NCI-H187 treated with DMSO at 0.1 percent for 48 hours (cell line): ENCODE measurements at places on chromosomes 3 and 15.

- DNase-seq = no peak
Measured at GRCh38 chr3:150362515-150363302, 45.4 kb upstream of the TSC22D2 start.

- no peak for DNase-seq
Measured at GRCh38 chr3:16067837-16068471, 106.5 kb upstream of the GALNT15 start.

DNA sequence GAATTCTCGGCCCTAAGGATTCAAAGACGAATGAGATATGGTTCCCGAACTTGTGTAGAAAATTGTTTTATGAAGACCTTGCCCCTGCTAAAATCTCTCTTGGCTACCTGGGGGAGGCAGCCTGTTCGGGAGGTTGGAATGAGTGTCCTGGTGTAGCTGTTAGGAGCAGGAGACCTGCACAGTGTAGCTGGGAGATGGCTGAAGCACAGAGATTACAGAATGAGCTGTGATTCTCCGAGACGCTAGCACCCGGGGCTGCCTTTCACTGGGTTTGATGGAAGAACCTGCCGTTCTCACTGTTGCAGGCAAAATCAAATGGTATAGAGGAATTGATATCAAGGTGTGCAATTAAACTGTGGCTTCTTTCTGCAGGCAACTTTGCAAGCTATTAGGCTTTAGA lies 68.0 kb downstream of the TRAK1 start:
- DNase-seq = no peak

DNA sequence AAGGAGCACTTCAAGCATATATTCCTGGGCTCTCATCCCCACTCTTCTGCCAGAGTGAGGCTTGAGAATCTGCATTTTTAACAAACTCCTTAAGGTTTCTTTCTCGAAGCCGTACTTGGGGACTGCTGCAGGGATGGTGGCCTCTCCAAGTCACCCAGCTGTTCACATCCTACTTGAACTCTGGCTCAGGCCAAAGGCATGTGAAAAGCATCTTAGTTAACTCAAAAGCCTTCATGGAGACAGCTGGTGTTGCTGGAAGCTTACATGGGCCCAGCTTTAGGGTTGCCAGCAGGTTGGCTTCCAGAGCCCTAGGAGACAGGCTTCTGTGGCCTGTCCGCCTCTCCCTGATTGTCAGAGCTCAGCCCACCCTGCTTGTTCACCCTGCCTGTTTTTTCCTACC lies 139.2 kb downstream of the THSD4 start:
- DNase-seq = no peak

DNA sequence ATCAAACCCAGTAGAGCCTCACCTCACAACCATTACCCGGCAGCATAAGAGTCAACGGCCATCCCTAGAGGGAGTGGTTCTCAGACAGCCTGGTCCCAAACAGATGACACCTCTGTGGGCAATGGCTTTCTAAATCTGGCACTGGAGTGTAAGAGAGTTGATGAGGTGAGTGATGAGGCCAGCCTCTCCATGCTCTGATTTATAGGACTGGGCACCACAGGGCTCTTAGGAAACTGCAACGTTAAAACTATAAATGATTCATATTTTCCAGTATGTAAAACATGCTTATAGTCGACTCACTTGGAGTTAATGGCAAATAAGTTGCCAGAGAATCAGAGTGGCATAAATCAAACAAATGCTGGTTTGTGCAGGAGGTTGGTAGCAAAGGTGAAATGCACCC lies 187.7 kb downstream of the GREM1 start:
- no peak for DNase-seq

GRCh38 chr3:46661776-46662766 lies 31.4 kb downstream of the ALS2CL start:
- DNase-seq = no peak

DNA sequence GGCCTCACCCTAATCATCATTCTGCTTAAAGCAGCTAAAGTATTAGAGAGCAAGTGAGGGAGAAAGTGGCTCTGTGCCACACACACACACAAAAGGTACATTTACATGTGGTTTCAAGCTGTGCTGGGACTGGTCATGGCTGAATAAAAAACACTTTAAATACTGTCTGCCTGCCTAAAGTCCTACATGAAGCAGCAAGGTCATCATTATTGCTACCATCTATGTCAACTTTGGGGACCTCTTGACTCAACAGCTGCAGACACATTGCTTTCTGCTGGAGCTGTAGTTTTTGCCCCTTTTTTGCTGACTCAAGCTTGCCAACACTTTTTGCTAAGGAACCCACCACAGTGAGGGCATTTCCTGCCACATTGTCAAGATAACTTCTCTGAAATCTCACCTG lies 1237.9 kb downstream of the ROBO2 start:
- DNase-seq = peak; percentile 20

DNA sequence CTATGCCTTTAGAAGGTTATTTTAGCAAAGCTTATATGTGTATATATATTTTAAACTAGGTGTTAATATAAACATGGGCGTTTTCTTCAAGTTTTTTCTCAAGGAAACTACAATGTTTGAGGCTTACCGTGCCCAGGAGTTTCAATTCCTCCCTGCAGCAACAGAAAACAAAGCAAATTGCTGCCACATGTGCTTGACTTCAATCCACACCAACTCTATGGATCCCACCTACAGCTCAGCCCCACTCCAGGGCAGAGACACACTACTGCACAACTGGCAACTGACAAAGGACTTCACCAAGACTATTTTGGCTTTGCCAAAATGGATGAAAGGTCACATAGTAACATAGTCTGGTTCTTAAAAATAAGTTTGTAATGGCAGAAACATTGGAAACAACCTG lies 346.6 kb downstream of the ERC2 start:
- DNase-seq = no peak

- DNase-seq = no peak
Measured at GRCh38 chr15:81015621-81016488, 15.1 kb downstream of the TLNRD1 start.

- no peak for DNase-seq
Measured at GRCh38 chr3:46059432-46059831, 32.1 kb upstream of the XCR1 start.

DNA sequence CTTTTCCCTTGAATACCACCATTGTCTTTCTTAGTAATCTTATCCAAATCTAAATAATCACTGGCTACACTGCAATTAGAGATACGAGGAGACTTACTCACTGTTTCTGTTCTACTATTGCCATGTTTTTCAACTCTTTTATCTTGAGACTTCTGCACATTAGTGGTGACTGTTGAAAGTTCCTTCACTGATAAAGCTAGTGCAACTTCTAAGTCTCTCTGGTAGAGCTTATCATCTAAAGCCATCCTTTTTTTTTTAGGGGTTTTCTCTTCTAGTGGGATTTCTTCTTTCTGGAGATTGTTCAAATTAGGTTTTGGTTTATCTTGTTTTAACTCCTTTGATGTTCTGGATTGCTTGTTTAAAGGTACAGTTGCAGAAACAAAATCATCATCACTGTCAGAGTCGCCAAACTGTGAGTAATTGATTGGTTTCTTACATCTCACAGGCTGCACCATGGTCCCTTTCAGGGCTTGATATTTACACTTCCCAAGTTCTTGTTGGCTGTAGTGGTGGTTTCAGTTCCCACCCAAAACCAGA lies 37.7 kb downstream of the NCK1 start:
- DNase-seq = no peak

DNA sequence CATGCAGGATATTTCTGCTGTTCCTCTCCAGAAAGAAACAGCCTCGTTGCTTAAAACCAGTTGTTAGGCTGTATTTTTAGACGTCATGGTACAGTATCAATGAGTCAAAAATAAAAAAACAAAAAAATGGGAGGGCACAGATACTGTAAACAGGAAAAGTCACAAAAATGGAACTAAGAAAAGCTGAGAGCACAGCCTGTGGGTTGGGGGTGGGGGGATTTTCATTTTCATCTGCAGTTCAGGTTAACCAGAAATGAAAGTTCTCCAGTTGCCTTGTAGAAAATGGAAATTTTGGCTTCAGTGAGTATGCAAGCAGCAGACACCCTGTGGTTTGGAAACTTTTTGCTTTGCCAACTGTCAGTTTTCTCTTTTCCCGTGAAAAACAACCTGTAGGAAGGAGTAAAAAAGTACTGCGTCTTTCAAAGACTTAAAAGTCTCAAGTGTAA lies 59.0 kb downstream of the FRMD4B start:
- DNase-seq = no peak

DNA sequence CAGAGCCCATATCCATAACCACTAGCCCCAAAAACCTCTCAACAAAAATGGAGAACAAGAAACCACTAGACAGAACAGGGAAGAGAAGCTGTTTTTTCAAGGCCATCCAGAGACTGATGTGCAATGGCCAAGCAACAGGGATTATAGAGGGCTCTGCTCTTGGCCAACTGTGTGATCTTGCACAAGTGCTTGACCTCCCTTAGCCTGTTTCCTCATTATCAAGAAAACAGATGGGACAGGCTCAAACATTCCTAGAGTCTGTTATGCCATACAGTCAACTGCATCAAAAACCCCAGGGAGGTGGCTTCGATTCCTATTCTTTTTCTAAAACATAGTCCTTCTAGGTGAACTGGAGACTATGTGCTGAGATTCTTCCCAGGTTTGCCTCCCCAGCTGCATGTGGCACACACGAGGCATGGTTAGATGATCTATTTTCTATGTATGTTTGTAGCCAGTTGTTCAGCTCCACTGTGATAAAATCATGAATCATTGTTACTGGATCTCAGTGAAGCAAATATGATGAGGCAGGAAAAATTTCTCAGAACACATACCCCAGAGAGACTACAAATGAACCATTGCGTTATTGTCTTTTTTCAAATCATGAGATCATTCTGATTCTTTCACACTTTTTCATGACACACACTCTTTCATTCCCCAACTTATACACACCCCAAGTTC lies 132.9 kb upstream of the TGFBR2 start:
- DNase-seq = no peak

DNA sequence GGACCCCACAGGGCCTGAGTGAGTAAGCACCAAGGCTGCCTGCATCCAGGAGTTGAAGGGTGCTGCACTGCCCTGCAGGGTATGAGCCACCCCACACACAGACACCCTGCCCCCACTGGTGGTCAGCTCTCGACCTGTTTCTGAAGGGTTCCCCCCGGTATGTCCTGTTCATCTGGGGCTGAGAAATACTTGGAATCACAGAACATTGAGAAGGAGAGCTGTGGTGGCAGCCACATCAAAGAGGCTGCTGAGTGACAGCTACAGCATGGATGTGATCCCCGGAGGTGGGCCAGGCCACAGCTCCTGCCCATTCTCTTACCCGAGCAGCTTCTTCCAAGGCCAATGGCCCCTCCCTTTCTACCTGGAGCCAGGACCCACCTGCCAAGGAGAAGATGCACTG lies 66.4 kb upstream of the PLXNA1 start:
- no peak for DNase-seq

DNA sequence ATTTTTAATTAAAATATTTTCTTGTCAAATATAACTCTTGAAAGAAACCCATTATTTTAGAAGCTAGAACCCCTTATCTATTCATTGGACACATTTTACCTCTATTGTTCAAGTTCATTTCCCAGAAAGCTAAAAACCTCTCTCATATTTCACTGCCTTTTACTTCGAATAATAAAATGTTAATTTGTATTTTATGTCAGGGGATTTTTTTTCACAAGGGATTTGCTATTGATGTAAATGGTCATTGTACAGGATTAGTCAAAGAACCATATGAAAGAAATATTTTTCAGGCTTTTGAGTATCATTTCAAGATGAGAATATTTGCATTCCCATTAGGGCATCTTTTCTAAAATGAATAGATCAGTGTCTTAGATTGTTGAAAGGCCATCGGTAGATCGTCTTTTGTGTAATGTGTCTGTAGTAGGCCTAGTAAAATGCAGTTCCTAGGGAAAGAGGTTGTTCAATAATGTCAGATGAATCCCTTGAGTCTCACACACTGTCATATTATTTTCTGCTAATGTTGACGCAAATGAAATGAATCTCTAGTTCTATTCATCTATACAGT lies 114.5 kb downstream of the ROBO1 start:
- no peak for DNase-seq

- DNase-seq = no peak
Measured at GRCh38 chr15:100517846-100518245, 10.9 kb downstream of the CERS3 start.

DNA sequence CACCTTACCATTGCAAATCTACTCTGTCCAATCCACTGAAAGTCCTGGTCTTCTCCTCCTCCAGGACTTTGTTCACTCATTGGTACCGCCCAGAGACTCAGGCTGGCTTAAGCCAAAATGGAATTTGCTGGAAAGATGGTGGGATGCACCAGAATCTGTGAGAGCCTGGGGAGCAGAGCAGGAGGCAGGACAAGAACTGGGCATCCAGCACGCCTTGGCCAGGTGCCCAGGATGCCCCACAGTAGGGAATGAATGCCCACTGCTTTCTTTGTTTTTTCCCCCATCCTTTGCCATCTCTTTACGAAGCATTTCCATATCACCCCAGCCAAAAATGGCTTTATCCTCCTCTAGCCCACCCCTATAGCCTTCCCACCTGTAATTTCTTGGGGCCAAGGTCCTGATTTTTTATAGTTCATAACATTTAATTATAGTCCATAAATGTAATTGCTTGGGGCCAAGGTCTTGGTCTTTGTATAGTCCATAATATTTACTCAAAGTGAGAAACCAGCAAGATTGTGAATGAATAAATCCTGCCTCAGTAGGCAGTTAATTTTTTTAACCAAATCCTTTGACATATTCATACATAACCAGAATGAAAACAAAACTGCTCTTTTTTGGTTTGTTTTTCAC lies 23.3 kb upstream of the IREB2 start:
- no peak for DNase-seq

GRCh38 chr3:55720614-55721013 lies 233.5 kb upstream of the WNT5A start:
- no peak for DNase-seq

GRCh38 chr3:177538750-177539730 lies 341.8 kb upstream of the TBL1XR1 start:
- DNase-seq = no peak

DNA sequence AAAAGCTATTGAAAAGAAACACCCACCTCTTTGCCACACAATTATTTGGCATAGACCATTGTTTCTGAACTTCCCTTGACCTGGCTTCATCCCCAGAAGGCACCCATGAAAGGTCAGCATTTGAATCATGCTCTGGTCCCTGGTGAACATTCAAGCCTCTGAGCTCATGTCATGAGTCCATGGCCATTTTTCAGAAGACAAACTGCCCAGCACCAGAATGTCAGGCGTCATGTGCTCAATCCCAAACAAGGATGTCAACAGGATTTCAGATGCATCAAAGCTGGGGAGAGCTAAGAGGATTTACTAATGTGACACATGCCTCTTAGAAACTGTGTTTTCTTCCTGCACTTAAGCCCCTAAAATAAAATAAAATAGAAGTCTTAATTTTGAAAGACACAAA lies 41.3 kb downstream of the TMED3 start:
- DNase-seq = no peak

DNA sequence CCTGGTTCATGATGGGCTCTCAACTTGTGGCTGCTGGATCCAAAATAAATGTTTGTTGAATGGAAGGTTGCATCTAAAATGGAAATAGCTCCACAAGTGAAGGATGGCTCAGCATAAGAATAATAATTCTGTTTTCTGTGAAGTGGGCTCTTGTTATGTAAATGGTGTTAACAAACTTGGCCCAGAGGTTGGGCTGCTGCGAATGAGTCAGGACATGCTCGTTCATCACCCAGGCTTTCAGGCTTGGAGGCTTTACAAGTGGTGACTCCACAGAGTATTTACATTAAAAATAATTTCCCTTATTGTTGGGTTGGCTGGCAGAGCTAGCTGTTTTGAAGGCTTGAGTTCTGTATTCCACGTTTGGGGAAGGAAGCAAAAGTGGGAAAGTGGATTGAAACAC lies 60.5 kb downstream of the ITGB5 start:
- no peak for DNase-seq

GRCh38 chr3:185069037-185070030 lies 83.5 kb downstream of the C3orf70 start:
- no peak for DNase-seq
